EH (cell line): ENCODE measurements at places on chromosomes 16 and 17.

DNA sequence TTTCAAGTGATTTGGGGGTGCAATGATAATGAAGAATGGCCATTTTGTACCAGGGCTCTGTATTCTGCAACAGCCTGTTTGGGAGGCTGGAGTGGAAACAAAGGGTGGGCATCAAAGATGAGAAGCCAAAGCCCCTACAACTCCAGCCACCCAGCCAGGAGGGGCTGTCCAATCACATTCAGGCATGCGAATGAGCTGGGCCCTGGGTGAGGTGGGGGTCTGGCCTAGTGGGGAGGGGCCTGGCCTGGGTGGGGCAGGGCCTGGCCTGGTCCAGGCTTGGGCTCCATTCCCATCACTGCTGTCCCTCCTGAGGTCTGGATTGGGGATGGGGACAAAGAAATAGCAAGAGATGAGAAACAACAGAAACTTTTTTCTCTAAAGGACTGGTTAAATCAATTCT lies 6.4 kb downstream of the AOC3 start:
- DNase-seq, result no peak

- DNase-seq, result no peak
Observed at GRCh38 chr17:82017612-82018151, 5.0 kb downstream of the CENPX start.

DNA sequence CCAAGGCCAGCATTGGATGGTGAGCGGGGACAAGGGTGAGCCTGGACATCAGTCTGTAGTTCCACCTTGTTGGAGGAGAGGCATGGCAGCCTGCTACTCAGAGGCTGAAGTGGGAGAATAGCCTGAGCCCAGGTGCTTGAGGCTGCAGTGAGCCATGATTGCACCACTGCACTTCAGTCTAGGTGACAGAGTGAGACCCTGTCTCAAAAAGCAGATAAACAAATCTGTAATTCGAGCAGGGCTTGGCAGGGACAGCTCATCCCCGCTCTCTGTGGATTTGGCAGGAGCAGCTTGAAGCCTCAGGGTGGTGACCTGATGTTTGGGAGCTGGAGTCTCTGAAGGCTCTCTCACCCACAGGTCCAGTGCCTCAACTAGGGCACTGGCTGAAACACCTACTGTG lies 38.6 kb upstream of the ZCCHC14 start:
- no peak for DNase-seq

DNA sequence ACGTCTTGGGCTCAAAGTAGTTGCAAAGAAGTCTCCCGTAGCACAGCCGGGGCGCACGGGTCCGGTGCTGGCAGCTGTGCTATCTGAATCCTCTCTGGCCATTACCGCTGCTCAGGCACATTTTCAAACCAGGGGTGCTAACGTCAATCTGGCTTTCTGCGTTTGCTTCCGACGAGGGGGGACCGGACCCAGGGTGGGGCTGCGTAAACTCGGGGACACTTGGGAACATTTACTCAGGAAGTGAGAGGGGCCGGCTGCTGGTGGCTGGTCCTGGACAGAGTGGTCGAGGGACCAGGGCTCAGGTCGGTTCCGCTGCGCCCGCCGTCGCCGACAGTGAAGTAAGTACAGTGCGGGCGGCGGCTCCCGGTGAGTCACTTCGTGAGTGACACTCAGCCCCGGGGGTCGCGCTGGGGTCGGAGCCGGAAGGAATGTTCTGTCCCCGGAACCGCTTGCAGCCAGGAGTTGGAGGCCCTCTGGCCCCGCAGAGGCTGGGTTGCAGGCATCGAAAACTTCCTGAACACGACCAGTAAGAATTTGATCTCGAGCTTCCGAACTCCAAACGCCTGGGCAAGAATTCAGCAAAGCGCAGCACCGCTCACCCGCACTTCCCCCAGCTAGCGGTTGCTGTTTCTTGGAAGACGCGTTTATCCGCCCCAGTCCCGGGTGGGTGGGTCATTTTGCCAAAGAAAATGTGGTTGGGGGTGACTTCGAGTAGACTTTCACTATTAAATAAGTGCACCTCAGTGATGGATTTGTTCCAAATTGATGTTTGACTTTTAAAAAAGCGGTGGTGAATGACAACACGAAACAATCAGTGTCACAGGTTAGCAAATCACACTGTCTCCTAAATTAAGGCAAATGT lies 1.4 kb upstream of the HS3ST3B1 start:
- DNase-seq, result peak; percentile 59

- DNase-seq, result no peak
Observed at GRCh38 chr17:76309461-76309860, 1.4 kb upstream of the QRICH2 start.

DNA sequence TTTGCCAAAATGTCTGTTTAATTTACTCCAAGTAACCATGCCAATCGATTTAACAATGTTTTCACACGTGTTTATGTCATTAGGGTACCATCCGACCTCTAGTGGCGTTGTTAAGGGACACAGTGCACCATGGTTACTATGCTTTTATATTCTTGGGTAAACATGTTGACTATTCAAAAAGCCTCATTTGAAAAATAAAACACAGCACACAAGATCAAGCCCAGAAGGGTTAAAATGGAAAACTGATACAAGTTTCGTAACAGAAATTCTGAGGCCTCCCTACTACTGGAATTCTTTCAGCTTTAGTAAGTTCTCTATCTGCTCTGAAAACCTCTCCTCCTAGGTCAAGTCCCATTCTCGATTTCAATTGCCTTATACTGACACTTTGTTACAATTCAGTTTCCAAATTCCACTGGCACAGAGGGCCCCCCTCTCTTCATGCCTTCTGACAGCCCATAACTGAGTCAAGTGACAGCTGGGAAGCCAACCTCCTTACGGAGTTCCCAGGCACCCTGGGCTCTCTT lies 2.1 kb downstream of the CFAP20 start:
- peak; percentile 53 for DNase-seq

DNA sequence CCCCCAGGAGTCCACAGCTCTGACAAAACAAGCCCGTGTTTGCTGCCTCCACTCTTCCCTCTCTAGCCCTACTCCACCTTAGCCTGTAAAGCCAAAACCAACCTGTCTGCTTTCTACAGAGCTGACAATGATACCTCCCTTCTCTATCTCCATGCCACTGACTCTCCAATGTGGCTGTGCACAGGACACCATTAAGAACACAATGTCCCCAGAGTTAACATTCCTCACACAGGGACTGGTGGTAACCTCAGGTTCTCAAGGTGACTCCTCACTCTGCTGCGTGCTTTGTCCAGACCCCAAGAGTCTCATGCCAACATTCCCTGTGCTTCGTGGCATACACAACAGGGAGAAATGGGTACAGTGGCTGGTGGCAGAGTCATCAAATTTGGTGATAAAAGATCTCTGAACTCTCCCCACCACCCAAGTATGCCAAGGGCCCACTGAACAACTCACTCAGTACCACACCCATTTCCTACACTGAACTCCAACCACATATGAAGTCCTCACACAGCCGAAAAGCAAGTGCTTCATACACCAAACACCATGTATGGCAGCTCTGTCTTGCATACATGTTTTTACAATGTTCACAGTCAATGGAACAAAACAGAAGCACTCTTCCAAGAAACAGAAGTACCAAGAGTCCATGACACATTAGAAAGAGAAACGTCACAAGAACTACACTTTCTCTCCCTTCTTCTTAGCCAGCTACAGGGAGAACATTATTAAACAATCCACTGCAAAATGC lies 21.1 kb downstream of the CSNK2A2 start:
- DNase-seq, result no peak

DNA sequence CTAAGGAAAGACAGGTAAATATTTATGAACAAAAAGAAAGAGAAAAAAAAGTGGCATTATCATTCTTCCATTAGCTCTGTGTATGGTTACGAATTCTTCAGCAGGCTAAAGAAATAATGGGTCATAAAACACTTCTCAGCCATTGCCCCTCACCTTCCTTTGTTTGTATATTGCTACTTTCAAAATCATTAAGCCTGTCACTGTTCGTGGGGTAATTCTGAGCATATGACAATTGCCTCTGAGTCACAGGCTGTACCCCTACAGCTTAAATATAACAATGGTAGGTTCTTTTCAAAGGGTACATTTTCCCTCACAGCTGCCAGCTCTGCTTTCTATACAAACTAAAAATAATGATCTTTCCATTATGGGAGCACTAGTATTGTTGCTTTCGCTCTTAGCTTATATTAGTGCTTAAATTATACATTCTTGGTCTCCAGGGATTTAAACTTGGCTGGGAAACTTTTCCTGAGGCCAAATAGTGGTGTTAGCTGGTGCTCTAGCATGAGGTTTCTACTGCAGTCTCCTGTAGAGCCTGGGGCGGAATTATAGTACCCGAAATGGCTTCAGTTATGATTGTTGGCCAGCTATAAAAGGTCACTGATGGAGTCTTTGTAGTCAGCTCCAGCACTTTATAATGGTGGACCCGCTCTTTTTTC lies 74.7 kb upstream of the CDH11 start:
- DNase-seq, result peak; percentile 43

DNA sequence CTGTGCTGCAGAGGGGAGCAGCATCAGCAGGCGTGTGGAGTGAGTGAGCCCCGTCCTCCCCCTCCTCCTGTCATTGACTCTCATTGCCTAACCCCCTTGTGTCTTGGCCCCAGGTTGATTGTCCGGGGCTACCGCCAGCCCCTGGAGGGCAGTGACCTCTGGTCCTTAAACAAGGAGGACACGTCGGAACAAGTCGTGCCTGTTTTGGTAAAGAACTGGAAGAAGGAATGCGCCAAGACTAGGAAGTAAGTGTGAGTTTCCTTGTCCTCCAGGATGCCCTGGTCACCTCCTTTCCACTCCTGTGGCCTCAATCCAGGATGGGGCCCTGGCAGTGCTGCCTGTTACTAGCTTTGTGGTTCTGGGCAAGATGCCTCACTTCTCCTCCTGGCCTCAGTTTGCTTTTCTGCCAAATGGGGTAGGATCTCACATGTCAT lies 87.0 kb downstream of the ABCC1 start:
- no peak for DNase-seq

DNA sequence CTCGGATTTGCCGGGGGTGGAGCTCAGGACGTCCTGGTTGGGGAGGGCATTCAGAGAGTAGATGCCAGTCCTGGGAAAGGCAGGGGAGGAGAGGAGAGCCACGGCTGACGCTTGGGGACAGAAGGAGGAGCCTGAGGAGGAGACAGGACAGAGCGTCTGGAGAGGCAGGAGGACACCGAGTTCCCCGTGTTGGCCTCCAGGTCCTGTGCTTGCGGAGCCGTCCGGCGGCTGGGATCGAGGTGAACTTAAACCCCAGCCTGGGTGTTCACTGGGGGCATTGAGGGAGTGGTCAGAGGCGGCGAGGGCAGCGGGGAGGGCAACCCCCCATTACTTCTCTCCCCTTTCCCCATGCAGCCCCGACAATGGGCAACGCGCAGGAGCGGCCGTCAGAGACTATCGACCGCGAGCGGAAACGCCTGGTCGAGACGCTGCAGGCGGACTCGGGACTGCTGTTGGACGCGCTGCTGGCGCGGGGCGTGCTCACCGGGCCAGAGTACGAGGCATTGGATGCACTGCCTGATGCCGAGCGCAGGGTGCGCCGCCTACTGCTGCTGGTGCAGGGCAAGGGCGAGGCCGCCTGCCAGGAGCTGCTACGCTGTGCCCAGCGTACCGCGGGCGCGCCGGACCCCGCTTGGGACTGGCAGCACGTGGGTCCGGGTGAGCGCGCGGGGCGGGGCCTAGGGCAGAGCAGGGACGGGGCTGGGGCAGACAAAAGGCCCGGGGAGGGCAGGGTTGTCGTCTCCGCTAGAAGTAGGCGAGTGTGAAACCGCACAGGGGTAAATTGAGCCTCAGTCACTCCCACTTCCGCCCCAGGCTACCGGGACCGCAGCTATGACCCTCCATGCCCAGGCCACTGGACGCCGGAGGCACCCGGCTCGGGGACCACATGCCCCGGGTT lies 3.7 kb downstream of the NOL3 start:
- DNase-seq, result peak; percentile 89

GRCh38 chr17:1005361-1005946 lies 8.5 kb downstream of the TIMM22 start:
- peak; percentile 58 for DNase-seq

GRCh38 chr17:79077587-79077986 lies 3.0 kb downstream of the ENGASE start:
- no peak for DNase-seq

DNA sequence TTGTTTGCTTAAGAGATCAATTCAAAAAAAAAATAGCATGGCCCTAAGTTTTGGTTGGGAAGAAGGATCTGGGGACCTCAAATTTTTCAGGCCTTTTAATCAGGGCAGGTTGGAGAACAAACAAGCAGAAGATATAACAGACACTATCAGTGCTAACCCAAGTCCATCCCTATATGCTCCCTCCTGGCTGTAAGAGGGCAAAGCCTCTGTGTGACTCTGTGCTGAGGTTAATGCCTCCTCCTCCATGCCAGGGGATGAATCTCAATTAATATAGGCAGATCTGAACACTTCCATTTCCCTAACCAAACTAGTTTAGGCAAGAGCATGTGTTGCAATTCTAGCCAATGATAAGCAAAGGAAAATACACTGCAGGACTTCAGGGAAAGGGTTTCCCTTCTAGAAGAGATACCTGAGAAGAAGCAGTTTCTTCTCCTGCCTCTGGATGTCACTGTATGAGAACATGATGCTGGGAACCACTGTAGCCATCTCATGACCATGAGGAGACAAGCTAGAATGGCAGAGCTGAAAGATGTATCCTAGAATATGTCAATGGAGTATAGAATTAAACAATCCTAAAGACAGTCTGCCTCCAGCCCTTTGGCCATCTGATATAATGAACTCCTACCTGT lies 76.0 kb downstream of the CHD9NB start:
- peak; percentile 28 for DNase-seq

GRCh38 chr16:69319826-69320739 lies 8.9 kb downstream of the VPS4A start:
- no peak for DNase-seq

- no peak for DNase-seq
Observed at GRCh38 chr17:8338753-8339140, 893 bp upstream of the ODF4 start.

DNA sequence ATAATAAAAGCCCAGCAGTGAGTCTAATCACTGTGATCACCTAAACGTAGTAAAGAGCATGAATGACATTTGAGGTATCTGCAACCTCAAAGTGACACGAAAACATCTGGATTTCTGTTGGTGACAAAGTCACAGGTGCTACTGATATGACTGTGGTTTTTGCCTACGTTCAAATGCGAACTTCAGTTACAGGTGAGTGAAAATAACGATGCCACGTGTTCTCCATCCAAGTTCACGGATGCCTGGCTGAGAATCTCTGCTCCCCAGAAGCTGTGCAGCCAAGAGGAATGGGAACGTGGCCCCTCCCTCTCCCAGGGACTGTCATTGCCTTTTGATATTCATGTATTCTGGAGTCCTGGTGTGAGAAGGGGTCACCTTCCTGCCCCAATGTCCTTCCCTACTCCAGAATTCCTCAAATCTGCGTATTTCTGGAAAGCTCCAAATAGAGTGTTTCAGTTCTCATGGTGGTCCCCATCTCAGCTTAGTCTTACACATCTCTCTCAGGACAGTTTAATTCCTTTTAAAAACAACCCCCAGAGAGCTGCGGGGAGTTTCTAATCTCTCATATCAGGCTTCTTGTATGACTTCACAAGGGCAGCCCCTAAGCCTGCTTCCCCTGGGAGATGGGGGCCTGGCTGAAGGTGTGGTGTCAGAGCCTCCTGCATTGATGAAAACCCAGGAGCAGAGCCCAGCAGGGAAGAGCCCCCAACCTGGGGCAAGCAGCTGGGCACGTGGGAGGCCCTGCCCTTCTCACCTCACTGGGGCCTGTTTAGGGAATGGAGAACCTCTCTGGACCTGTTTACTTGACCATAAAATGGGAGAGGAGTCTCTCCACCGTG lies 25.8 kb downstream of the PIK3R5 start:
- no peak for DNase-seq
